ENCODE measurements at places on chromosomes 11 and 22.
A peak's percentile ranks its signal among the peaks of the same experiment; 100 is the strongest.

- no peak for DNase-seq
- H3K27ac ChIP-seq: no peak overlapping the region
- no peaks in the 10 kb centered on the region for H3K27me3 ChIP-seq
Measured at GRCh38 chr11:119188887-119189286, 3.6 kb downstream of the NHERF4 start.

GRCh38 chr11:92022499-92022898 is 202.1 kb upstream of the FAT3 start:
- no peaks in the 10 kb centered on the region for H3K4me1 ChIP-seq
- H3K27me3 ChIP-seq: peaks cover 3% of the 10 kb centered on the region

DNA sequence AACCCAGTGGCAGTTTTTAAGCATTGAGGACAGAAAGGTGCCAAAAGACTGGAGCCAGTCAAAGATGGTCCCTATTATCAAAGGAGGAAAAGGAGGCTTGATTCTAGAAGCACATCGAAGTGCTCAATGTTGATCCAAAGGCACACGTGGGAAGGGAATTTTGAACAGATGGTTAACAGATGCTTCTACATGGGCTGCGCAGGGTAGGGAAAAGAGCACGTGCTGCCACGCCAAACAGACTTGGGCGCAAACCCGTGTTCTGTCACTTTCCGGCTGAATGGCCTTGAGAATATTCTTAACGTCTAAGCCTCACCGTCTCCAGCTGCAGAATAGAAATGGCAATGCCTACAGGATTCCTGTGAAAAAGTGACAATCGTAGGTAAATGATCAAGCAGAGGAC is 217.9 kb upstream of the MTNR1B start:
- H3K27me3 ChIP-seq: no peaks in the 10 kb centered on the region
- H3K4me3 ChIP-seq: no peak overlapping the region
- no peak for DNase-seq
- H3K4me1 ChIP-seq: peaks cover 2% of the 10 kb centered on the region
- no peaks in the 10 kb centered on the region for H3K36me3 ChIP-seq

DNA sequence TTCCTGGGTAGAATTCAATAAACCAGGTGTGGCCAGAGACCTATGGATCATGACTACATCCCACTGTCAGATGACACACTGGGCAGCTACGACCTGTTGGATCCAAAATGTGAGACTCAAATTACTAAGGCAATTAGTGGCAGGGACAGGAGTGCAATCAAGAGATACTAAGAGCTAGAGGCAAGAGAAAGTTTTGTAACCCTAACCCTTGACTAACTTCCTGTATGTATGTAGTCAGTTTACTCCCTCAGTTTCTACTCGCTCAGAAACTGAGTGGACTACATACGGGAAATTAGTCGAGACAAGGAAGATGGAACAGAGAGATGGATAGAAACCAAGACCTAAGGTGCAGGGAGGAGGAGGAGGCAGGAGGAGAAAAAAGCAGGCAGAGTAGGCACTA is 2.7 kb downstream of the CYB5R2 start:
- H3K4me1 ChIP-seq: peaks cover 42% of the 10 kb centered on the region
- no peak for DNase-seq

- no peaks in the 10 kb centered on the region for H3K27me3 ChIP-seq
- no peak overlapping the region for H3K27ac ChIP-seq
- H3K4me3 ChIP-seq: no peak overlapping the region
- no peak for DNase-seq
Measured at GRCh38 chr11:73055655-73056354, 86.3 kb downstream of the FCHSD2 start.

DNA sequence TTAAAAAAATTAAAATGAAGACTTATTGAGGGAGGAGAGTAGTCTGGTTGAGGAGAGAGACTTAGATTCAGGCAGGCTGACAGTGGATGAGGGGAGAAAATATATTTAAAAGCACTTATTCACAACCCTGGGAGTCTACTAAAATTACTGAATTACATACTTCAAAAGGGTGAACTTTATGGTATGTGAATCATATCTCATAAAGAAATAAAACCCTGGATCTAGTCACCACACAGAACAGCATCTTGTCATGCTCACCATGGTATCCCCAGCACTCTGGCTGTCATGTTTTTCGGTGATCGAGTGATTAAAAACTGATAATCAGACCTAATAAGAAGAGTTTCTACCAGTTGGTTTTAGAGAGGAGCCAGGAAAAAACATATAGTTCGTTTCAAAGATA is 11.0 kb downstream of the TEAD1 start:
- H3K4me3 ChIP-seq: no peak overlapping the region
- peak overlapping the region; percentile 85 for H3K27ac ChIP-seq
- peaks cover 98% of the 10 kb centered on the region for H3K4me1 ChIP-seq
- no peak for DNase-seq

DNA sequence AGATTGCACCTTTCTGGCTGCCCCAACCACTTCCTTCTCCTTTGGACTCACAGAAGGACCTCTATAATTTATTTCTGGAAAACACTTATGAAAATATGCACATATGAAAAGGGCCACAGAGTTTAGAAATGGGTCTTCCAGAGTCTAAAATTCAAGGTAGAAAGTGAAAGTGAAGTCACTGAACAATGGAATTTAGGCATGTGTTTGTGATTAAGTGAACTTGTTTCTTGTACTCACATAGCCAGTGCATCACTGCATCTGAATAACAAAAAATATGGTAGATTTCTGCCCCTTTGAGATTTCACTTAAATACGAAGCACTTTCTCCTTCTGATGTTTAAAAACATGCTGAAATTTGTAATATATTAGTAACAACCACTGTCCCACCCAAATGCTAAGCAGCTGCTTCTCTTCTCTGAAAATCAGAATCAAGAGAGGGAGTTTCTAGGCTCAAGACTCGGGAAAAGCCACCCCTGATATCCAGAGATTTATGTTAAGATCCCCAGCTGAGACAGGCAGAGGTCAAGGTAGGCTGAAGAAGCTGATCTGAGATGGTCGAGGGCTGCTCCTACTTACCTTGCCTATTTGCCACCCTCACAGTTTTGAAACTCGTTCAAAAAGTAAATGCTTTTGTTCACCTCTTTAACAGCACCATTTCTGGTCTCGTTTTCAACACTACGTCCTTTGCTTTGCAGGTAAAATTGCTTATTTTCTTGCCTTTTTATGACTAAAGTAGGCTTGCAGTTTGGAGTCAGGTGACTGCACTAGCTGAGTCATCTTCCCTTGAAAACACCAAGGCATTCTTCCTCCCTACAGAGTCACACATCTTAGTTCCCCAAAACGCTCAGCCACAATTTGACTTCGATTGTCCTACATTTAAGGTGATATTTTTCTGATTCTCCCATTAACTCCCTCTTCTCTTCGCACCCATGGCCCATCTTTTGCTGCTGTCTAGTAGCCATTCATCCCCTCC is at the start of gene XKR3:
TSS of gene XKR3 (minus strand) at position 696 of the 972 bp plus-strand sequence. CDS start 17,338 bp downstream, outside the sequence.
- H3K36me3 ChIP-seq: no peaks in the 10 kb centered on the region
- H3K4me3 ChIP-seq: no peak within 1 kb of the TSS
- H3K27ac ChIP-seq: no peak within 1 kb of the TSS
- DNase-seq: no peak

DNA sequence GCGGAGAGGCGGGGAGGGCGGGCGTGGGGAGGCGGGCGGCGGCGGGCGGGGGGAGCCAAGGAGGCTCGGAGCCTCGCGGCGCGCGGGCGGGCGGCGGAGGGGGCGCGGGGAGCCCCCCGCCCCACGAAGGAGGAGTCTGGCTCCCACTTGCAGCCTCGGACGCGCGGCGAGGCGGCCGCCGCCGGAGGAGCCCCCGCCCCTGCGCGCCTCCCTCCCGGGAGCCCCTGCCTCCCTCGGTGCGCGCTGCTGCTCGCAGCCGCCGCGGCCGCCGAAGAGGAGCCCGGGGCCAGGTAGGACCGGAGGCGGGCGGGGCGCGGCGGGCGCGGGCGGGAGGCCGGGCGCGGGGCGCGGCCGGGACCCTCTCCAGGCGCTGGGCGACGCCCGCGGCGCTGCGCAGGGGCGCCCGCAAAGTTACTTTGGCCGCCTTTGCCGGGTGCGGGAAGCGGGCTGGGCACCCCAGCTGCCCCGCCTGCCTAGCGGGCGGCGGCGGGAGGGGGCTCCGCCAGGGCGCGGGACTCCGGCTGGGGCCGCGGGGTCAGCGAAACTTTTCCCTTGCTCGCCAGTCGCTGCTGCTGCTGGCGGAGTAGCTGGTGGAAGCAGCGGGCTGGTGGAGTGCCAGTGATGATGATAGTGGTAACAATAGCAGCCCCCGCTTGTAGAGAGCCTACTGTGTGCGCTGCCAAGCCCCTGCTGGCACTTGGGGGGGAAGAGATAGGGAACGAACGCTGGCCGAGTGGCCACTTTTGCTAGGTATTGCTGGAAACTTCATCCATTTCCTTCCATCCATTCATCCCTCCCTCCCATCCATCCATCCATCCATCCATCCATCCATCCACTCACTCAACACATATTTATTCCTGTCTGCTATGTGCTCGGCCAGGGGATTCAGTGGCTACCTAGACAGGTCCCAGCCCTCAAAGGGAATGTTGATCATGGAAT is at the start of gene MPPED1:
TSS of gene MPPED1 (plus strand) at position 146 of the 939 bp plus-strand sequence. CDS start 12,972 bp downstream, outside the sequence.
- peak within 1 kb of the TSS; percentile 59 for H3K4me3 ChIP-seq
- no peak for DNase-seq
- peaks cover 4% of the 10 kb centered on the region for H3K4me1 ChIP-seq
- H3K36me3 ChIP-seq: no peaks in the 10 kb centered on the region

GRCh38 chr11:134270250-134270714 is 5.9 kb upstream of the GLB1L3 start:
- no peak overlapping the region for H3K4me3 ChIP-seq
- peaks cover 12% of the 10 kb centered on the region for H3K4me1 ChIP-seq
- DNase-seq: no peak
- peaks cover 43% of the 10 kb centered on the region for H3K27me3 ChIP-seq
- no peak overlapping the region for H3K27ac ChIP-seq
- peaks cover under 1% of the 10 kb centered on the region for H3K36me3 ChIP-seq

GRCh38 chr11:77467233-77467632 is 6.7 kb downstream of the PAK1 start:
- H3K36me3 ChIP-seq: no peaks in the 10 kb centered on the region
- no peaks in the 10 kb centered on the region for H3K4me1 ChIP-seq
- no peak overlapping the region for H3K27ac ChIP-seq
- H3K27me3 ChIP-seq: peaks cover 4% of the 10 kb centered on the region
- DNase-seq: no peak
- no peak overlapping the region for H3K4me3 ChIP-seq

GRCh38 chr11:70203751-70204465 is 812 bp downstream of the FADD start:
- peak; percentile 27 for DNase-seq
- peaks cover 11% of the 10 kb centered on the region for H3K36me3 ChIP-seq
- peak overlapping the region; percentile 96 for H3K27ac ChIP-seq
- H3K4me1 ChIP-seq: peaks cover 39% of the 10 kb centered on the region
- H3K27me3 ChIP-seq: peaks cover 4% of the 10 kb centered on the region

DNA sequence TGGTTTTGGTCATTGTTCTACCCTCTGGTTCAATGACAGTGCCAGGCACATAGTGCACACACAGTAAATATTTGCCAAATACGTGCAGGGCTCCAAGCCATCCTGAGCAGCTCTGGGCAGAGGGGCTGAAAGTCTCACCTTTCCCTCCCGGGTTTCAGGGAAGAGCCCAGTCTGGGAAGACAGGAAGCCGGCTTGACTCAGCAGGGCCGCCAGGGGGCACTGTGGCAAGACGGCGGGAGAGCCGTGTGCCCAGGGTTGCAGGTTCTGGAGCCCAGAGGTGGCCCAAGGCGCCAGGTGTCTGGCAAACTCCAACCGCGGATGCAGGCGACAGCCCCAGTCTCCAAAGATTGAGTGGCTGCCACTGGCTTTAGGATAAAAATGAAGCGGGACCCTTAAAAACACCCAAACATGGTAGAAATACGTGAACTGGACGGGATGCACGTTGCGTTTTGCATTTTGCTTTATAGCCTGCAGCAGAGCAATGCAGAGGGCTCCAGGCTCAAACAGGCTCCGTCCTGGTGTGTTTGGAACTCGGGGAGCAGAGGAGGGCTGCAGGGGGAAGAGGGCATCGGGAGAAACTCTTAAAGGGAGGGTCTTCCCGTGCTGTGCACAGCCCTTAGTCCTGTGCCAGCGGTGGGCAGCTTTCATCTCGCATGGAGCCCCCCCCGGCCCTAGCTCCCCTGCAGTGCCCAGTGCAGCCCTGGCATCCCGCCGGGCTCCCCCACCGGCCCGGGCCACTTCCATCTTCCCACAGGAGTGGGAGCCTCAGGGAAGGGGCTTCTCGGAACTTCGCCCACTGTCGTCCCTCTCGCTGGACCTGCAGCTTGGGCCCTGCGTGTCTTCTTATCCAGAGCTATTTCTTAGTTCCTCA is 10.7 kb downstream of the KRTAP5-5 start:
- no peaks in the 10 kb centered on the region for H3K36me3 ChIP-seq
- H3K4me3 ChIP-seq: no peak overlapping the region
- H3K27me3 ChIP-seq: peaks cover 51% of the 10 kb centered on the region
- DNase-seq: peak; percentile 74
- H3K27ac ChIP-seq: no peak overlapping the region

GRCh38 chr11:128174465-128175291 is 412.7 kb downstream of the ETS1 start:
- no peaks in the 10 kb centered on the region for H3K36me3 ChIP-seq
- DNase-seq: no peak
- no peak overlapping the region for H3K4me3 ChIP-seq

GRCh38 chr22:28952857-28953256 is 69.5 kb downstream of the ZNRF3 start:
- H3K4me3 ChIP-seq: no peak overlapping the region
- DNase-seq: no peak
- H3K27me3 ChIP-seq: no peaks in the 10 kb centered on the region
- H3K36me3 ChIP-seq: no peaks in the 10 kb centered on the region
- peaks cover 50% of the 10 kb centered on the region for H3K4me1 ChIP-seq

DNA sequence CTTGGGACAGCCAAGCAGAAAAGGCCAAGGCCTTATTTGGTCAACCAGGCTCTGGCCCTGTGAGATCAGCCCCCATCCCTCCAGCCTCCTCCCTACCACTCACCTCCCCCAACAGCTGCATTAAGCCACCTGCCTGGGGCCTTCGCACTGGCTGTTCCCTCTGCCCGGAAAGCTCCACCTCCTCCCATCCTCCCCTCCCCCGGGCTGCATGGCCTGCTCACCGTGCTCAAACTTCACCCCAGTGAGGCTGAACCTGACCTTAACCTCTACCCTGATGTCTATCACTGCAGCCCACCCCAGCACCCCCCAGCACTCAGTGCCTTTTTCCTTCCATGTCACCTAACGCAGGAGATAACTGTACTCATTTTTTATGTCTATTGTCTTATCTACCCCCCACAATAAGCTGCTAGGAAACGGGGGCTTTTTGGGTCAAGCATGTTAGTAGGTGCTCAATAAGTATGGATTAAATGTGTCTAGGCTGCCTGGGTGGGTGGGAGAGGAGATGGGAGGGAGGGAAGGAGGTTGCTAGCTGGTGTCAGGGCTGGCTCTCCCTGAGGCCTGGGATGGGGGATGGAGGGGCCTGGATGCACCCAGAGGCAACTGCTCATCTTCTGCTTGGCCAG is 912 bp downstream of the PTPRCAP start:
- no peaks in the 10 kb centered on the region for H3K27me3 ChIP-seq
- H3K36me3 ChIP-seq: no peaks in the 10 kb centered on the region
- DNase-seq: no peak
- H3K4me1 ChIP-seq: peaks cover 16% of the 10 kb centered on the region
- peak overlapping the region; percentile 61 for H3K27ac ChIP-seq
- no peak overlapping the region for H3K4me3 ChIP-seq
